ENCODE measurements at places on chromosomes 3 and 15. TPM values are rescaled to one million over a fixed set of nuclear protein-coding genes. Genes with fewer than 3 reads are reported as not detected.

GRCh38 chr3:105394177-105394576 lies 27.5 kb downstream of the ALCAM start:
- DNase-seq, result no peak

DNA sequence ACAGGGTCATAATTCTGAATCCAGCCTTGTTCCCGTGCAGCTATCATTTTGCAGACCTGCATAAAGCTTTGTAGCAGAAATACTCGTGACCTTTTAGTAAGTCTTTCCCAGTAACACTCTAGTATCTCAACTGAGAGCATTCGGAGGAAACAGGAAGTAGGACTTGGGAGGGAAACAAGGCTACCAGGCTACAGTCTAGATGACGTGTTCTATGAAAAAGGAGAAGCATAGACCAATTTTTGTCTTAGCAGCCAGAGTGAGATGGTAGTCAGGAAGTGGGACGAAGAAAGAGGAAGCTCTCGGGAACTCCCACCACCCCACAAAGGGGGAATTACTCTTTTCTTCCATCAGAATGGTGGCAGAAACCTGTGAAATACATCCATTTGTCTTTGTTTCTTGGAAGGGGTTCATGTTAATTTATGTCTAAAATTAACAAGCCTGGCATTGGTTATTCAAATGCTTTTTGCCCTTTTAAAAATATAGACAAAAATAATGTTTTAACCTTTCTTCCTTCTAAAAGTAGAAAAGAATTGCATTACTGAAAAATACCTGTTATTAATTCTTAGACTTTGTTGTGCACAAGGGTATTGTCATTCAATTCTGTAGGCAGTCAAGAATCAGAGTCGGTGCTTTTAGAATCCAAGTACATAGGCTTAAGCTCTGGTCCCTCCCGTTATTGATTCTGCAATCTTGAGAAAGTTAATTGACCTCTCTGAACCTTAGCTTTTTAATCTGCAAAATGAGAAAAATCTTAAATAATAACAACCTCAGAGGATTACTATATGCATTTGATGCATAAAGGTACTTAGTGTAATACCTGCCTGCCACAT lies 1.6 kb upstream of the SUCNR1 start:
- DNase-seq, result peak; percentile 17

- DNase-seq, result no peak
Measured at GRCh38 chr3:46222435-46223161, 14.5 kb upstream of the CCR1 start.

- DNase-seq, result no peak
Measured at GRCh38 chr3:23166276-23166675, 36.9 kb upstream of the UBE2E2 start.

- DNase-seq, result no peak
Measured at GRCh38 chr3:50212971-50213370, 7.9 kb downstream of the SLC38A3 start.

ACTC1 gene
- 15,090 TPM for total RNA-seq

MST1R gene
- 2.3 TPM for total RNA-seq

MCF2L2 gene
- 1.1 TPM for total RNA-seq
